ENCODE measurements at places on chromosomes 7 and 10.

- no peak for DNase-seq
Measured at GRCh38 chr10:101284101-101284743, 55.0 kb upstream of the LBX1 start.

GRCh38 chr7:79622781-79623180 lies 169.3 kb upstream of the MAGI2 start:
- no peak for DNase-seq

- no peak for DNase-seq
Measured at GRCh38 chr7:8217200-8218068, 44.5 kb downstream of the ICA1 start.

- DNase-seq: no peak
Measured at GRCh38 chr7:73984481-73985205, 43.3 kb upstream of the ELN start.

DNA sequence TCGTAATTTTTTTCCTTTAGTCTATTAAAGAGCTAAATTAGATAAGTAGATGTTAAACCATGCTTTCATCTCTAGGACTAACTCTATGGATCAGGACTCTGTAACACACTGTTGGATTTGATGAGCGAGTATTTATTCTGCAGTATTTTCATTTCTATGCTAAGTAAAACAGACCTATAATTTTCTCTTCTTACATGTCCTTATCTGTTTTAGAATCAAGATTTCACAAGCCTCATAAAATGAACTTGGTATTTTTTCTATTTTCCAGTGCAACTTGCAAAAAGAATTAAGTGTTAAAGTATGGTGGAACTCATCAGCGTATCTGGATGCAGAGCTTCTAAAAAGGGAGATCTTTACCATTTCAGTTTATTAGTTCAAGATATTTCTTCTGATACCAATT lies 2.4 kb downstream of the CACUL1 start:
- no peak for DNase-seq
